ENCODE measurements at places on chromosomes 5 and 9.
A peak's percentile ranks its signal among the peaks of the same experiment; 100 is the strongest.

- DNase-seq, result no peak
Measured at GRCh38 chr9:5384436-5384835, 44.8 kb upstream of the RLN1 start.

DNA sequence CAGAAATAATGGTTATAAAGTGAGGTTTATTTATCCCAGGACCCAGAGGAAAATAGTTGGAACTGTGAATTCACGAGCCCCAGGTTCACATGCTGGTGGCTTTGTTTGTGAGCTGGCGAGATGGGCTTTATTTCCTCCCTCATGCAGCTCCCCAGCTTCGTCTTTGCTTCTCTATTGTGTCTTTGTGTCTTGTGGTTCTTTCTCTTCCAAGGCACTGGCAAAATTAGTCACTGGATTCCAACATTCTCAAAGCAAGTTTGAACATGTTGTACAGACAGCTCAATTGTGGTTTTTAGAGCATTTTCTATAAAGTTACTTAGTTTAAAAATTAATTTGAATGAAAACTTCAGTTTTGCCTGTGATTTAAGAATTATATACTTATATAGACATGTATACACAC is 7.2 kb downstream of the NDUFS6 start:
- no peak for DNase-seq

- DNase-seq, result no peak
Measured at GRCh38 chr5:180171568-180172094, 37.4 kb downstream of the RASGEF1C start.

GRCh38 chr5:141543053-141543452 is 54.2 kb downstream of the PCDHGC5 start:
- no peak for DNase-seq

DNA sequence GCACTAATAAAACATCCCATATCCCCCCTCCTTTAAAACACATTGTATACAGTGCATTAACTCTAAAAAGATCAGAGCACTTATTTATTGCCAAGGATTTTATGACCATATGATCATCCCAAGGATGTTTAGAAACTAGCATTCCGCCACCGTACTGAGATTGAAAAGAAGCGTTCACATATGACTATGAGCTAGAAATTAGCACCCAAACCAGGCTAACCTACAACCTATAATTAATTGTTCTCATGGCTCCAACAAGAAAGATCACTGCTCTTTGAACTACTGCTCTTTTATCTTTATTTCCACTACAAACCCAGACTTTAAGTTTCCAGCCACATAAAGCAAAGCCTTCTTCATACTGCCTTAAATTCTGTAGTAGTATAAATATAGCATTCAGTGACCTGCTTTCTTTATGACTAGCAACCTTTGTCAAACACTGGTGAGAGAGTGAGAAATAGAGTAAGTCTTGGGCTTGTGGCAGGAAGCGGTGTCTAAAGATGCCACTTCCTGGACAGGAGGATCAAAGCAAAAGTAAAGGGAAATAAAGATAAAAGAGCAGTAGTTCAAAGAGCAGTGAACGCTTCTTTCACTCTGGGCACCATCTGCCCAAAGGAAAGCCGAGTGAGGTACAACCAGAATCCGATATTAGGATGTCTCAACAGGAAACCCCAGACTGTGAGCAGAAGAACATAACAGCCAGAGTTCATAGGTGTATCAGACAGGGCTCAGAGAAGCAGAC is 151.1 kb upstream of the ERCC6L2 start:
- DNase-seq, result no peak

- DNase-seq, result no peak
Measured at GRCh38 chr5:128212191-128212806, 128.7 kb downstream of the SLC12A2 start.

GRCh38 chr5:164053123-164053522 is 547.7 kb downstream of the MAT2B start:
- no peak for DNase-seq

- no peak for DNase-seq
Measured at GRCh38 chr5:138339464-138339863, 1.4 kb downstream of the FAM53C start.

GRCh38 chr5:131545845-131546244 is 89.2 kb downstream of the RAPGEF6 start:
- peak; percentile 58 for DNase-seq

GRCh38 chr5:123665822-123666371 is 153.9 kb downstream of the CSNK1G3 start:
- DNase-seq, result no peak

- DNase-seq, result no peak
Measured at GRCh38 chr5:117336208-117336607, 761.6 kb upstream of the SEMA6A start.

DNA sequence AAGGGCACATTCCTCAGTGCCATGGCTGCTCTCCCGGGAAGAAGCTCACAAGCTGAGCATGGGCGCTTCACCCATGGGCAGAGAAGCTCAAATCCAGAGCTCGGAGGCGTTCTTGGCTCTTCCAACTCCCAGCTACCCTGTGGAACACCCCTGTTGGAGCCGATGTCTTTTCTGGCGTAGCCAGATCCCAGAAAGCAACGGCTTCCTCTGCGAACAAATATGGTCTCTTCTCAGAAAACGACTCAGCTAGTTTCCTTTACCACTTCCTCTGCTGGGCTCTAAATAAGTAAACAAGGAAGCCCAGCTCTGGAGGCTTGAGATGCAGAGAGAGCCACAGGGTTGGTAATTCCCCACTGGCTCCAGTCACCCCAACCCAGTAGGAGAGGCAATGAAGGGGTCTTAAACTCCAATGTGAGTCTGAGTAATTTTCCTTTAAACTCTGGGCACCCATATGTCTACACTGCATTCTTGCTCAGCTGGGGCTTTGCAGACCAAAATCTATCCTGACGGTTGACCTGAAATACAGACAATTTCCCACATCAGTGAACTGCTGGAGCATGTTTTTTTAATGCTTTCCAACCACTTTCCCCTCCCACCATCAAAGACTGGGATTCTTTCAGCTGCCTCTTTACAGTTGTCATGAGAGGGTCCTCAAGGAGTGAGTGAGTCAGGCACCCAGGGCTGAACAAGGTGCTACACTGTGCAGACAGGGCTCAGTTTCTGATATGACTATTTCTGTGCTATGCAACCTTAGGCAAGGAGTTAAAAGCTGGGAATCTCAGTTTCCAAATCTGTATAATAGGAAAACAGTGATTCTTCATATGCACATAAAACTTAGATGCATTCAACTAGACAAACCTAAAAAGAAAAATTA is at the start of gene LCP2:
LCP2 (minus strand) TSS at position 189 of the 874 bp plus-strand sequence; CDS start at position 23, 166 bp downstream.
- no peak for DNase-seq

DNA sequence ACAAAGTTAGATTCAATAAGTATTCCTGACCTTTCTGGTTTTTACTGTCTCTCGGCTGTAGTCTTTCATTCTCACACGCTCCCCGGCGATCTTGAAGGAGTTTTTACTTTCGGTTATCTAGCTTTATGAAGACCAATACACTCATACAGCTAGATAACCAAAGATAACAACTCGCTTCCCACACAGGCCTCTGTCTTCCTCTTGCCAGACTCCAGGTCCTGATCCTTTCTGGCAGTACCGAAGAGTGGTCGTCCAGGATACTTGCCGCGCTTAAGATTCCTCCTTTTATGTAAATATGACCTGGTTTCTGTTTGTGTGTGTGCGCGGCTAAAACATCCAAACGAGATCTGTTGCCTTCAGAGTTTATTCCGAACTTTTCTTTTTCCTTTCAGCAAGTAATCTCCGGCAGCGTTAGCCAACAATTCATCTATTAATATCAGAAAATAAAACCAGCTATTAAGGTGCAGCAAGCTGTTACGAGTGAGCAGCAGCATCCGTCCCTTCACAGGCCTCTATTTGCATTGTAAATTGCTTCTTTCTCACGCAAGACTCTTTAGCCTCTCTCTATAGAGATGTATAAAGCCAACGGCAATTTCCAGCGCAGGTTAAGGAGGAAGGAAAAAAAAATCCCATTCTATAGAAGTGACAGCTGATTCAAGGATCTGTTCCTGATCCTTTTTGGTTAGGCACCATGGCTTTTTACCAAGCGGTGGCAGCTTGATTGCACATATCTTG is 216.1 kb downstream of the MEF2C start:
- DNase-seq, result no peak

DNA sequence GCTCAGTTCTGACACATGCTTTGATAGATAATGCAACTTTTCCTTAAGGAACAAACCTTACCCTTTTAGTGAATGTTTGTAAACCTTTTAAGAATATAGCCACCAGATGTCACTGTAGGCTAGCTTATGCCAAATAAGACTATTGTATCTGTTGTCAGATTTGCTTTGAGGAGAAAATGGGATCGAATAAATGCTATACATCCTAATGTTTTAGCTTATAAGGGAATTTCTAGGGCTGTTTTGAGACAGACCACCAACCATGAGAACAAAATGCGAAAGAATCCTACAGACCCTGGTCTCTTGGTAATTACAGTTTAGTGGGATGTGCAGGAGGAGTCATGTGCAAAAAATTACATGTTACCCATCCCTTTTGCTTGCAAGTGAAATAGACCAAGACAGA is 127.6 kb upstream of the NMUR2 start:
- peak; percentile 15 for DNase-seq

DNA sequence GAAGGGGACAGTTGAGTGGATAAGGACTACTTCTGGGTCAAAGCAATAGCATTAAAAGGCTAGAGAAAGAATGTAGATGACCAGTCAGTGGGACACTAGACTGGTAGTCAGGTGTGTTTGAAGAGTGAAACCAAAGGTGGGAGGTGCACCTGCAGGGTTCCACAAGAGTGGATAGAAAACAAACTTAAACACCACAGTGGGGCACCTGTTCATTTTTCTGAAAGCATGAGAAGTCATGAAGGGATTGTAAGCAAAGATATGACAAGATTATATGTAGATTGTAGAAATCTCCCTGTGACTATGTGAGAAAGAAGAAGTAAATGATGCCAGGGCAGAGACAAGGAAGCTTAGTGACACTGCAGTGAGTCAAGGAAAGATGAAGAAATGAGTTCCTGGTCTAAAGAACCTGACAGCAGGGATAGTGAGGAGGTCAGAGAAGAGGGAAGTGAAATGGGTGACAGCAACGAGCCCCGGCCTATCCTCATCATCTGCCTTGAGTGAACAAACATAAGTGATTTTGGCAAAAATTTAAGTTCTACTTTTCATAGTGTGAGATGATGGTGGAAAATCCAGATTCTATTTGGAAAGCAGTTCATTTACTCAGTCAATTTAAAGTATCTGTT is 296.9 kb downstream of the TLE4 start:
- no peak for DNase-seq

DNA sequence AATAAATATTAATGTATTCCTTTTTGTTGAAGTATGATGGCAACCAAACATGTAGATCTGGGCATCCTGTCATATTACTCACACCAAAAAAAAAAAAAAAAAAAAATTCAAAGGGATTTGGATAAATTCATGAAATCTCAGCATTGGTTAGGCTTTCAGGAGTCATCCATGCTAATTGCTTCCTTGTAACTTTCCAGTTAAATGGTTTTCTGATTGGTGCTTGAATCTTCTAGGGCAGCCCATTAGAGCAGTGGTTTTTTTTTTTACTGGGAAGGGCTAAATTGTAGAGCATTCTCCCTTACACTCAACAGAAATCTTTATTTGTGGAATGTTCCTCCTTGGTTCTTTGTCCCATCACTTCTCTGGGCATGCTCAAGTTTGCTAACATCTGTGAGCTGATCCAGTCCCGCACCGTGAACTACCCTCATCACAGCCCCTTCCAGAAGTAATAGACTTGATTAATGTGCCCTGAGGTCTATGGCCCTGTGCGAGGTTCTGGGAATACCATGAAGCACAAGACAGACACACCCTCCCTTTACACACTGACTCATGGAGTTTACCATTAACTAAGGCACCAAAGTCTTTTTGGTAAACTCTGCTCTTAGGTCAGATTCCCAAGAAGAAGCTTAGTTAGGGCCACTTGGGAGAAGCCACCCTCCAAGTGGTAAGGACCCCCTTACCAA is 56.0 kb downstream of the RGS3 start:
- DNase-seq, result no peak

GRCh38 chr5:116658141-116658540 is 83.5 kb upstream of the SEMA6A start:
- DNase-seq, result no peak

GRCh38 chr5:40676613-40677343 is 2.9 kb upstream of the PTGER4 start:
- DNase-seq, result peak; percentile 82

- no peak for DNase-seq
Measured at GRCh38 chr9:4059437-4059836, 240.4 kb downstream of the GLIS3 start.

DNA sequence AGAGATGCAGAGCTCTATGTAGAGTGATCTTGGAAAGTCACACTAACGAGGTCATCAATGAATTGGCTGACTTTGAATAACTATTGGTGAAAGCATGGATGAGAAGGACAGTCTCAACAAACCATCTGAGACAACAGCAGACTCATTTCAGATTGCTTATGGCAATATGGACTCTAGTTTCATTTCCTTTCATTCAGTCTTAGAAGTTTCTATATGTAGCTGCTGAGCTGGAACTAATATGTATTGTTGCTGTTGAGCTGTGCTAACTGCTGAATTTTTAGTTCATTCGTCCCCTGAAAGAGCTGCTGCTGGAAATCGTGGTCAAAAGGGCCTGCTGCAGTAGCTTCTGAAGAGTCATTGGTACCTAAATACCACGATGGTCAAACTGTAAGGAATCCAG is 31.3 kb downstream of the TNFSF15 start:
- DNase-seq, result no peak

DNA sequence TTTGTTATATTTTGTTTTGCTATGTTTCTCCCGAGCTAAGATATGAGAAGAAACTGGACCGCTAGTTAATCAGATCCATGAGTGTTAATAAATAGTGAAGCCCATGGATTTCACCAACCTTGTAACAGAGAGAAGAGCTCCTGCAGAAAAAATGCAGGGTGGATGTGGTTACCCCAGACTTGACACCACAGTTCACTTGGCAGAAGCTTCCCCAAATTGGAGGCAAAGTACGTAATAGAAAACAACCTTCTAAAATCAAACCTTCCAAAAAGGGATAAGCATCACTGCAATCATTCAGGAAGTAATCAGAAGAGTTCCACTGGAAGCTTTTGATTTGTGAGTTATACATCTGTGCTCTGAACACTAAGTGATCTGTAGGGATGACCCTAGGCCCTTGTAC is 267.5 kb downstream of the ACTL7B start:
- no peak for DNase-seq

DNA sequence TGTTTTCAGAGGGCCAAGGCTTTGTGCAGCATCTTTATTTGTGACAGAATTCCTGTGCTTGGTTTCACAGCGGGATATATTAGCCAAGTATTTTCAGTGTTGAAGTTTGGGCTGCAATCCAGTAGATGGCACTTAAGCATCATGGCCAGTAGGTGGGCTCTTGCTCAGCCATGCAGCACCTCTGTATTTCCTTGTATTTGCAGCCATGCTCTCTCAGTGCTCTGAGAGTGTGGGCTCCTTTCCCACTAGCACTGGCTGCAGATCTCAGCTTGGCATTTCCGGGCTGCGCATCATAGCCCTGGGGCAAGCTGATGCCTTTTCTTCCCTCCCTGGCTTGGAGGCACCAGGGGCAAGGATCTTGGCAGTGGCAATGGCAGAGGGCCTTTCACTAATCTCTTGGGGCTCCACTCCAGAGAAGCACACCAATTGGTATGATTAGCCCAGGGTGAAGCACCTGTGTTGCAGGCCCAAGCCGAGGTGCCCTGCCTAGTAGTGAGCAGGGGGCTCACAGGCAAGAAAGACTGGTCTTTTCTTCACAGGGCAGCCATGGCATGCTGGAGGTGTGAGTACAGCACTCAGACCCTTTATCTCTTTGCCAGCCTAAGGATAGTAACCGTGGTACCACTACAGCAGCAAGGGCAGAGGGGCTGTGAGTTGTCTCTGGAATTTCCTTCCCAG is 48.3 kb downstream of the SLCO6A1 start:
- peak; percentile 1 for DNase-seq

GRCh38 chr5:39440958-39441624 is 16.3 kb upstream of the DAB2 start:
- DNase-seq, result no peak
